ENCODE measurements at places on chromosomes 6 and 20.

GRCh38 chr6:11427723-11428245 lies 109.8 kb upstream of the TMEM170B start:
- no peak for DNase-seq

DNA sequence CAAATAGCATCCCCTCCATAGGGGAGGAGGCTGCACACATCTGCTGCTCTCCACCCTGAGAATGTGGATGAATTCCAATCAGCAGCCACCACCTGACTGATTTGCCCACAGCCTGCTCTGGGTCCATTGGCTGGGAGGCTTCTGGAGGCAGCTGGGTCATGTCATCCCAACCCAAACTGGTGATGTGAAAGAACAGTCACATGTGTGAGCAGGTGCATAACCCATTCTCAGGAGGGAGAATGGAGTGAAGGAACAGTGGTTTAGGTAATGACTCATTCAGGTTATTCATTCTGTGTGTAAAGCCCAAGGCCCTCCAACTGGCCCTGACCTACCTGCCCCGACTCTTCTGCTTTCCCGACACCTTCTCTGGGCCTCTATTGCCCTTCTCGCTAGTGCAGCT lies 90.9 kb upstream of the GCM1 start:
- no peak for DNase-seq

DNA sequence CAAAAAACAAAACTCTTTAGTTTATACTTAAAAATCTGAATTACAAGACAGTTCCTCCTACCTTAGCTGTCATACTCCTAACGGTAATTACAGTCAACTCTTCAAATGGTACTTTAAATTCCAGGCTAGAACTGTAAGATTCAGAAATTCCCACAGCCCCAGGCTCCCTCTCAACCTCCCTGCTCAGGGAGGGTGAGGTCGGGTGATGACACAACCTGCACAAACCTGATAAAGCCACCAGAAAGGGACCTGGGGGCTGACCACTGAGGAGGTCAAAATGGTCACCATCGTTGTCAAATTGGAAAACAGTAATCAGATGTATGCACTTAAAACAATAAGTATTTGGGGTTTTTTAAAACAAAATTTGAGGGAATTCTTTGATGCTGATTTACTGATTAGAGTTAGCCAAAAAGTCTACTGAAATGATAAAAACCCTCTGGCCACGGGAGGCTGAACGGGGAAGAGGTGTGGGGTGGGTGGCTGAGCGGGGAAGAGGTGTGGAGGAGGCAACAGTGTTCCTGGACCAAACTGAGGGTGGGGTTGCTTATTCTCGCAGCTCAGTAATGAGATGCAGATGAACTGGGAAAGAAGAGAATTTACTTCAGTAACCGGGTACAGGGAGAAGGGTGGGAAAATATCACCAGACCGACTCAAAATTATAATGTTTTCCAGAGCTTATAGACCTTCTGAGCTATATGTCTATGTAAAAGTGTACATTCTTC lies 52.4 kb downstream of the SLC22A1 start:
- DNase-seq, result no peak

GRCh38 chr20:38369389-38369788 lies 23.1 kb downstream of the LBP start:
- no peak for DNase-seq

DNA sequence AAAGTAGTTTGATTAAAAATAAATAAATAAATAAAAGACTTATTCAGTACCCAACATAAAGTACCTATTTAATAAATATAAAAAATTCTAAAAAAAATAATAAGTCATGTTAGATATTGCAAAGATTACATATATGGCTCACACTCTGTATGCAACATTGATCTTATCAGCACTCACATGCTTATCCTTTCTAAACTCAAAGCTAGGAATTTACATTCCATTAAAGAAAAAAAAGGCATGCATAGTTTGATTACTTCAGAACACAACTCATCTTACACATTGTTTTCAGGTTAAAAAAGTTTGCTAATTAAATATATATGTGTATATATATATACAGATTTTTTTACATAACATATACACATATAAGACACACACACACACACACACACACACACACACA lies 96.4 kb downstream of the FILIP1 start:
- no peak for DNase-seq

GRCh38 chr6:159086033-159086618 lies 41.3 kb upstream of the TAGAP start:
- no peak for DNase-seq

GRCh38 chr6:116266803-116267202 lies 12.9 kb downstream of the TSPYL1 start:
- DNase-seq, result no peak

All from omental fat pad (tissue), 4 donors.